Stimulated activated CD8-positive, alpha-beta memory T cell treated with anti-CD3 and anti-CD28 coated beads, Interleukin-4, amount 100 ng/mL, for 1 hour (primary cell): ENCODE measurements at places on chromosomes 13 and 19.

DNA sequence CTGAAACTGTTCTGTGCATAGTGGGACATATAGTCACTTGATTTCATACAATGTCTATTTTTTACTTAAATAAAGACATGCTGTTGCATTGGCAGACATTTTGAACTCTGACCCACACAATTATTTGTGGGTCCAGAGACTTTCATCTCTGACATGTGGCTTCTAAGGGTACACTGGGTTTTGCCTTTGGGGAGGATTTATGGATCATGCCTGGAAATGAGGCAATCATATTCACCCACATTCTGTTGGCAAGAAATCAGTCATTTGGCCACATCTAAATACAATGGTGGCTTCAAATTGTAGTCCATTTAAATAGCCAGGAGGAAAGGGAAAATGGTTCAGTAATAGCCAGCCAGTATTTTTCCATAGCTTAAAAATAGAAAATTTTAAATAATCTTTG lies 238.3 kb upstream of the KLF12 start:
- no peak for DNase-seq

- no peak for DNase-seq
Observed at GRCh38 chr19:40445780-40446262, 1.7 kb upstream of the SERTAD3 start.

DNA sequence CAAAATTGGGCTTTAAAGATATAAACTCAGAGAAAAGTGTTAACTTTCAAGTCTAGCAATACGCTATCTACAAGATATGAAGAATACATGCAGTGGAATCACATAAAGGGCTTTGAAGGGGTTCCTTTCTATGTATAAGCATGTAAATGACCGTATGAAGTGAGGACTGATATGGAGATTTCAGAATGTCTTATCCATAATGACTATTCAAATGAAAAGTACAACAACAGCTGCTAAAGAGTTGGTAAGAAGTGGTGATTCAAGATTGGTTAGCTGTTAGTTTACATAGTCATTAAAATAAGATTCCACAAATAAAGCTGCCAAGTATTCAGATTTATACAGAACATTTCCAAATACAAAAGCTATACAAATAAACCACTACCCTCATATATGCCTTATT lies 153.4 kb upstream of the STARD13 start:
- DNase-seq, result no peak

GRCh38 chr19:3055741-3056416 lies 6.4 kb downstream of the TLE5 start:
- DNase-seq, result no peak

- no peak for DNase-seq
Observed at GRCh38 chr19:43651758-43652545, 12.3 kb upstream of the CADM4 start.

DNA sequence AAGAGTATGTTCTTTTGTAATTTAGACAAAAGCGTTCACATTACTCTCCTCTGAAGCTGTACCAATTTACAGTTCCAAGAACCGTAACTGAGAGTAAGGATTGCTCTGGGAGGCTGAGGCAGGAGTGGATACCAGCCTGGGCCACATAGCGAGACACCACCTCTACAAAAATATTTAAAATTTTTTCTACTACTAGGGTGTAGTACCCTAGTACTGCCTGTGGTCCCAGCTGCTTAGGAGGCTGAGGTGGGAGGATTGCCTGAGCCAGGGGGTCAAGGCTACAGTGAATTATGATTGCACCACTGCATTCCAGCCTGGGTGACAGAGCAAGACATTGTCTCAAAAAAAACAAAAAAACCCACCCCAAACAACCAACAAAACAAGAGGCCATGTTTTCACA lies 12.1 kb upstream of the CYP2A6 start:
- DNase-seq, result no peak

- DNase-seq, result no peak
Observed at GRCh38 chr13:50700664-50701305, 142.7 kb downstream of the DLEU7 start.

DNA sequence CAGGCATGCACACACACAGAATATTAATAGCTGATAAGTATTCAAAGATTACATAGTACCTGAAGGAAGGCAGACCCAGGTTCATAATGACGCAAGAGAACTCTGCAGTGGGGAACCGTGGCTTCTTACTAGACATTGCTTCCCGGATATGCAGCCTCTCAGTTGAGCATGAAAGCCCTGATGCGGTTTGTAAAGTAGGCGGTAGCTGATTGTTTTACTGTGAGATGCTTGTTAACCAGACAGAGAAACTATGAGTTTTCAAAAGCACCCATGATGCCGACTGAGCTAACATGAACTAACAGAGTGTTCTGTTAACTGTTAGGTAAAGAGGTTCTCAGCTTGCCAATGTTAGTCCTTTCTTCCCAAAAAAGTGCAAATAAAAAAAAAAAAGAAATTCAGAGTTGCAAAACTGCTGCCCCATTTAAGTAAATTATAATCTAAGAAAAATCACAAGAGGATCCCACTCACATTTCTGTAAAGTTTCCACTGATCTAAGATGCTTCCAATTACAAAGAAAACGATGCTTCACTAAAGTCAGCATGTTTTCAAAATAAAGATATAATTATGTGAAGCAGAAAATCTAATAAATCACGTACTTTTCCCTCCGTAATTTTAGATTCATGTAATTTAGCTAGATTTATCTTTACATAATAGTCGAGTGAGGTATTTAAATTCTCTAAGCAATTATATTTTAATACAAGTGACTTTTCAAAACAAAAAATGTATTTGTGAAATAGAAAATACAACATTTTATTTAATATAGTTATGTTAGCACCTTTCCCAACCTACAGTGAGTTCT lies 2.2 kb downstream of the FLT1 start:
- DNase-seq, result no peak

DNA sequence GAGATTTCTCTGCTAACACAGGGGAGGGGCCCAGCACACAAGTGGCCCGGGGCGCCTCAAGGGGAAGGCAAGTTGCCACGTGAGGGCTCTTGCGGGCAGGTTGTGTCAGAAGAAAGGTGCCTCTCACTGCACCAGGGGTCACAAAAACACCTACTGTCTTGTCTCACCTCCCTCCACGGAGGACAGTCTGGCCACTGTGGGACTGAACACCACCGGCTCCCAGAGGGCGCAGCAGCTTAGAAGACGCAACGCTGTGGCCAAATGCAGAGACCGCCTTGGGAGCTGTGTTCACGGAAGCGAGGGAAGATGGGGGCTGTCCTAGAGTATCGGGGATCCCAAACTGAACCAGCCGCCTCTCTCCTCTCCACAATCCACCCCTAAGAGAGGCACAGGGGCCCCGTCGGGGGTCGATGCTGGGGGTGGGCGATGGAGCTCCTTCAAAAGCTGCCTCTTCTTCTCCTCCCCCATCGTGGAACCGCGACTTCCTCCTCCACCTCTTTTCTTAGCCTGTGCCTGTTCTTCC lies 177.5 kb downstream of the FOXO1 start:
- no peak for DNase-seq

DNA sequence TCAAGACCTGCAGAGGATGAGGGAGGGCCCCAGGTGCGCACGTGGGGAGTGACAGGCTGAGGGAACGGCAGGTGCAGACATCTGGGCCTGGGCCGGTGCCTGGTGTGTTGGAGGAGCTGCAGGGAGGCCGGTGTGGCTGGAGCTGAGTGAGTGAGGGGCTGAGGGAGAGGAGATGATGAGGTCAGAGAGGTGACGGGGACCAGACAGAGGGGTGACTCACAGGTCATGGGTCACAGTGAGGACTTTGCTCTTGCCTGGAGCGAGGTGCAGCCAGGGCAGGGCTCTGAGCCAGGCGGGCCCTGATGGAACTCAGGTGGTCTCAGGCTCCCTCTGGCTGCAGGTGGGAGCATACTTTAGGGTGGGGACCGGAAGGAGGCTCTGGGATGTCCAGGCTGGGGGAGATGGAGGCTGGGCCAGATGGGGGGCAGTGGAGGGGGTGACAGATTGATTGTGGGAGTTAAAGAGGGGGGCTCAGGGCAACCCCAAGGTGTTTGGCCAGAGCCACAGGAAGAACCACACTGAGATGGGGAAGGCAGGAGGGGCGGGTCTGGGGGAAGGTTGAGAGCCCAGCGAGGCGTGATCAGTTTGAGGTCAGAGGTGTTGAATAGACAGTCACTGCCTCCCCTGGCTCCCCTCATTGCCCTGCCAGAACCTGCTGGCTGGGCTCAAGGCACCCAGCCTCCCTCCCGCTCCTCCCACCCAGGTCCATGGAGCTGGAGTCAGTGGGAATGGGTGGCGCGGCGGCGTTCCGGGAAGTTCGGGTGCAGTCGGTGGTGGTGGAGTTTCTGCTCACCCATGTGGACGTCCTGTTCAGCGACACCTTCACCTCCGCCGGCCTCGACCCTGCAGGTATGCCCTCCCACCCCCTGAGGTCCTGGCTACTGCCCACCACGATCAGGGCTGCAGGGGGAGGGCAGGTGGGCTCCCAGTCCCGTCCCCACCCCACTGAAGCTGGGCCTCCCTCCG lies 8.4 kb downstream of the ARHGAP33 start:
- DNase-seq, result no peak
